ENCODE measurements at places on chromosomes 11 and 22. TPM values are rescaled to one million over a fixed set of nuclear protein-coding genes. Genes with fewer than 3 reads are reported as not detected.

GRCh38 chr11:6354651-6355485 lies 34.6 kb upstream of the CAVIN3 start:
- DNase-seq = no peak

DNA sequence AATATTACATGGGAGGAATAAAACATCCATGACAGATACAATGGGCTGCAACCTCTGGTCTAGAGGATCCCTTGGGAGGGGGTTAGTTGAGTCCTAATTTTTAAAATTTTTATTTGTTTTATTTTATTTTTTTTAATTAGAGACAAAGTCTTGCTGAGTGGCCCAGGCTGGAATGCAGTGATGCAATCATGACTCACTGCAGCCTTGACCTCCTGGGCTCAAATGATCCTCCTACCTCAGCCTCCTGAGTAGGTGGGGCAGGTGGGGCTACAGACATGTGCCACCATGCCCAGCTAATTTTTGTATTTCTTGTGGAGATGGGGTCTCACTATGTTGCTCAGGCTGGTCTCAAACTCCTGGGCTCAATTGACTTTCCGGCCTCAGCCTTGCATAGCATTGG lies 43.1 kb downstream of the FDX1 start:
- DNase-seq = no peak

Gene CREB3L1
- 20.7 TPM for total RNA-seq

- DNase-seq = no peak
These were observed 68.2 kb downstream of the EMSY start for GRCh38 chr11:76512851-76513653.

DNA sequence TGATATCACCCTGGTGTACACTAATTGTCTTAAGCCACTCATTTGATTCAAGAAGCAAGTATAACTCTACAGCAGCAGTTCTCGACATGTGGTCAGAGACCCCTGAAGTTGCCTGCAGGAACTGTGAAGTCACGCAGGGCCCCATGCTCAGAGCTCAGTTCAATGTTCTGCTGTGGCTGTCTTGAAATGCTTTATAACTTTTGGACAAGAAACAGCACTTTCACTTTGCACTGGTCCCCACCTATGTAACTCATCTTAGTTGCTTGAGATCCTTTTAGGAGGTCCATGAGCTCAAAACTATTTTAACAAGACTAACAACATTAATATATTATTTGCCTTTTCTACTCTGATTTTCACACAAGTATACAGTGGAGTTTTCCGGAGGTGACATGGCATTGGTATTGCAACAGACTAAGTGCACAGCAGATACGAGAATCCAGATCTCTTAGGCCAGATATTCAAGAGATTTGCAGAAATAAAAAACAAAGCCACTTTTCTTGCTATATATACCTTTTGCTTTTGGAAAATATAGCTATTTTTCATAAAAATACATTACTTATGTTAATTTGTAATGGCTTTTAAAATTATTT lies 64.8 kb downstream of the PRR5L start:
- DNase-seq = no peak

DNA sequence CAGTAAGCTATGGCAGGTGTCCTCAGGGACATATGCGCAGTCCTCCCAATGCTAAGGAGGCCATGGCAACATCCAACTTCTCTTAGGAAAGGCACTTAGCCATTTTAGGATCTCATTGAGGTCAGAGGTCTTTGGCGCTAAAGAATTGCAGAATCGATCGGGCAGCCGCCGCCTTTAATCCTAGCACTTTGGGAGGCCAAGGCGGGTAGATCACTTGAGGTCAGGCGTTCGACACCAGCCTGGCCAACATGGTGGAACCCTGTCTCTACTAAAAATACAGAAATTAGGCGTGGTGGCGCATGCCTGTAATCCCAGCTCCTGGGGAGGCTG lies 1.2 kb upstream of the CHID1 start:
- DNase-seq = no peak

DNA sequence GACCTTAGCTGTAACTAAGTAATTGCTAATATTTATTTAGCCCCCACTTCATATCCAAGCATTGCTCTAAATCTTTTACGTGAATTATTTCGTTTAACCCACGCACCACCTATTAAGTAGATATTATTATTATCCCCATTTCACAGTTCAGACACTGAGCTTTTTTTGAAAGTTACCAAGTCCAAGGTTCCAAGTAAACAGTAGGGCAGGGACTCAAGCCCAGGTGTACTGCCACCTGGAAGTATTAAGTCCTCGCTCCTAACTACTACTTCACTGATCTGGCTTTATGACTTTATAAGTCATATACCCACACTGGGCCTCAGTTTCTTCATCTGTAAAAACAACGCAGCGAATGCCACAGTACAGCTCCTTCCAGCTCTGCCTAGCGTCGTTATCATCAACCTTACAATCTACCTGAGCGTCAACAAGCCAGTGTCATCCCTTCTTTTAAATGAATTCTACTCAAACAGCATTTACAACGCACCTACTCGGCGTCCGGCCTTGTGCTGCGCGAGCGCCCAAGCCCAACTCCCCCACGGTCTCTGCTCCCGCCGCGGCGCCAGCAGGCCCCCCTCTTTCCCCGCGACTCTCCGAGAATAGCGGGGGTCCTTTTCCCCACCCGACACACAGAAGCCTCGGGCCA lies 624 bp downstream of the TMEM41B start:
- DNase-seq = no peak

Gene SCT
- not detected for total RNA-seq

DNA sequence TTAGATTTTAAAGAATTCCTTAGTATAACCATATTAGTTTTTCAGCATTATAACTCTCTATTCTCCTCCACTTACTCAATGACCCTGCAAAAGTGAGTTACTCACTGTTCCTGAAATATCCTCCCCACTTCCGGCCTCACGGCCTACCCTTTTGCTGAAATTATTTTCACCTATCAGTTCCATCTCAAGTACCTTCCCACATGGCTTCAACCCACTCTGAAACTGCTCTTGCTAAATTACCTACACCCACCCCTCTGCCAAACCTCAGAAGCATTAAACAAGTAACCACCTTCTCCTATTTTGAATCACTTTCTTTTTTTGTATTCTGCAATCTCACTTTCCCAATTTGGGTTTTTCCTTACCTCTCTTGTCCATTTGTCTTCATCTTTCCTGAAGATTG lies 37.7 kb downstream of the OR5P2 start:
- no peak for DNase-seq

DNA sequence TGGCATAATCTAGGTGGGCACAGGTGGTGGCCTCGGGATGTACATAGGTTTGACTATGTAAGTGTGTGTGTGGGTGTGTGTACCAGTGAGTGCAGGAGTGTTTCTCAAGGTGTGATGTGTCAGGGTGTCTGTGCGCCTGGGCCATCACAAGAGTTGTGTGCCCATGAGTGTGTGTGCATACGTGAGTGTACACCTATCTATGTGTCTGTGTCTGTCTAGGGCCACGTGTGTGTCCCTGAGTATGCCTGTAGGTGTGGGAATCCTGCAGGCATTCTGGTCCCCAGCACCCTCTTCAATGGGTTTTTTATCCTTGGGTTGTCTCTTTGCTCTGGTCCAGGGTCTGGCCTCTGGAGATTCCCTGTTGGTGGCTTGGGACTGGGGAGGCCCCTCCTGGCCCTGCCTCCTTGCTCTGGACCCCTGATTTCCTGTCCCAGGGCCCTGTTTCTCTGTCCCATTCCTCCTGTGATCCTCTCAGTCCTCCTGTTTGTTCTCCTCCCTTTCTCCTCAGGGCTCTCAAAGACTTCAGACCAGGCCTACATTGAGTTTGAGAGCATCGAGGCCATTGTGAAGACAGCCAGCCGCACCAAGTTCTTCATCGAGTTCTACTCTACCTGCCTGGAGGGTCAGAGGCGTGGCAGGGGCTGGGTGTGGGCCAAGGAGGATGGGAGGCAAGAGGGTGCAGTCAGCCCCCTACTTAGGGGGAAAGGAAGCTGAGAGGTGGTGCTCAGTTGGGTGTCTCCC lies 9.4 kb downstream of the INPPL1 start:
- no peak for DNase-seq

DNA sequence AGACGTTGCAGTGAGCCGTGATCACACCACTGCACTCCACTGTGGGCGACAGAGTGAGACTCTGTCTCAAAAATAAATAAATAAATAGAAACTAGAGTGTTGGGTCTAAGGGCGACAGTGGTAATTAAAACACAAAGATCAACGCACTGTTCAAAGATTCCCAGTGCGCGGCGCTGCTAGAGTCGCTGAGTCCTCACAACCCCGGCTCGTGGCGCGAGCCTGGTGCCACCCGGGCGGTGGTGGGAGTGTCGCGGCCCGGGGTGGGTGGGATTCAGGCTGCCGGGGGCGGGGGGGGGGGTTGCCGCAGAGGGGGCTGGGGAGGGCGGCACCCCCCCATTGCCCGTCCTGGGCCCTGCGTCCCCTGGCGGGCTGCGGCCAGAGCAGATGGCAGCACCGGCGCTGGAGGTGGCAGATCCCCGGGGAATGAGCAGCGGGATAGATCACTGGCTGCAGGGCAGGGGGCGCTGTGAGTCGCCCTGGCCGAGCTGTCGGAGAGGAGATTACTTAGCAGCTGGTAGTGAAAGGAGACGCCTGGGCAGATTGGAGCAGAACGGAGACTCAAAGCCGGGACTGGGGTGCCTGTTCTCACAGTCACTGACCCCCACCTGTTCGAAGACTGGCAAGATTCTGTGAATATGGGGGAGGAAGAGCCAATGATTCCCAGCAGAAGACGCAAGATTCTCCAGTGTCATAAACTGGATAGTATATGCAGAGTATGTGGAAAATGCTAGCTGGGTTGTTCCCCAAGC lies 30.2 kb upstream of the APOBEC3A start:
- peak; percentile 79 for DNase-seq

Gene CNIH2
- not detected for total RNA-seq

GRCh38 chr11:34911676-34912075 lies 4.5 kb downstream of the APIP start:
- no peak for DNase-seq

DNA sequence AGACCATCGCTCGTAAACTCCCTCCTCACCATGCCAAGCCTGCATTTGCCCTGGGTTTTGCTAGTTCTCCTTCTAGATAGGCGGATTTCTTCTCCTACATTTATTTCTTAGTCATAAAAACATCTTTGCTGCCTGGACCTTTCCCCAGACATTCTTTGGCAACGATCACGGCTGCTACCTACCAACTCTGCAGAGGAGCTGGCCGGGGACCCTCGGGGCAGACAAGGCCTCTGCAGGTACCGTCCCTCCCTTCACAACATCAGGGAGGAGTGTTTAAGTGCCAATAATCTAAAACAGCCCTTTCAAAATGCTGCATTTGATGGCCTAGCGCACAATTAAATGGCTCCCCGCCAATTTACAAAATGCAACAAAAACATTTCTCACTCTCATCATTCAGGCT lies 34.4 kb downstream of the BRD1 start:
- no peak for DNase-seq
